ENCODE measurements at places on chromosomes 1 and 21.

GRCh38 chr1:17731460-17731859 is 23.7 kb upstream of the ACTL8 start:
- no peak for DNase-seq

DNA sequence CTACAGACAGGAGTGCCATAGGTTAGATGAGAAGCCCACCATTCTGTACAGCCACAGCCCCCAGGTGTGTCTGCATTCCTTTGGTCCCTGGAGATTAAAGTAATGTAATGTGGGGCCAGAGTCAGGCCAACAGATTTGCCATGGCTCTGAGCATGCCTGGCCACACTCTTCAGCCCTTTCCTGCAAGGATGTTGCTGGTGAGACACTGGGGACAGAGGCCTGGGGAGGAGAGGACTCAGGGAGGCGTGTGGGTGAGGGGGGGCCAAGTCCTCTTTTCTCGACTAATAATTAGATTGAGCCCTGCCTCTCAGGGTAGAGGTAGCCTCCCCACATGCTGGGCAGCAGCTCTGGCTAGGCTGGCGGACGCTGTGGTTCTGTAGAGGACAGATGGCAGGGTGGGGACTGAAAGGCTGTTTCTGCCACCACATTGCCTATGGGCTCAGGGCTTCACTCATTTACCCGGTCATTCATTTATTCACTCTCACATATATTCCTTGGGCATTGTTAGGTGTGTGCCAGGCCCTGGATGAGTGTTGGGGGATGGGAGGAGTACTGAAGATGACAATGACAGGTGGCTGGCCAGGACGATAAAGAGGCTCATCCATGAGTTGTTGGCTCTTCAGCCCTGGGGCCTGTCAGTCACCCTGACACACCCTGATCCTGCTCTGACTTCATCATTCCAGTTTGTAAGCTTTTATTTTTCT is 7.1 kb upstream of the PRCC start:
- DNase-seq = no peak

GRCh38 chr1:188991221-188991930 is 1486.3 kb downstream of the BRINP3 start:
- DNase-seq = no peak

DNA sequence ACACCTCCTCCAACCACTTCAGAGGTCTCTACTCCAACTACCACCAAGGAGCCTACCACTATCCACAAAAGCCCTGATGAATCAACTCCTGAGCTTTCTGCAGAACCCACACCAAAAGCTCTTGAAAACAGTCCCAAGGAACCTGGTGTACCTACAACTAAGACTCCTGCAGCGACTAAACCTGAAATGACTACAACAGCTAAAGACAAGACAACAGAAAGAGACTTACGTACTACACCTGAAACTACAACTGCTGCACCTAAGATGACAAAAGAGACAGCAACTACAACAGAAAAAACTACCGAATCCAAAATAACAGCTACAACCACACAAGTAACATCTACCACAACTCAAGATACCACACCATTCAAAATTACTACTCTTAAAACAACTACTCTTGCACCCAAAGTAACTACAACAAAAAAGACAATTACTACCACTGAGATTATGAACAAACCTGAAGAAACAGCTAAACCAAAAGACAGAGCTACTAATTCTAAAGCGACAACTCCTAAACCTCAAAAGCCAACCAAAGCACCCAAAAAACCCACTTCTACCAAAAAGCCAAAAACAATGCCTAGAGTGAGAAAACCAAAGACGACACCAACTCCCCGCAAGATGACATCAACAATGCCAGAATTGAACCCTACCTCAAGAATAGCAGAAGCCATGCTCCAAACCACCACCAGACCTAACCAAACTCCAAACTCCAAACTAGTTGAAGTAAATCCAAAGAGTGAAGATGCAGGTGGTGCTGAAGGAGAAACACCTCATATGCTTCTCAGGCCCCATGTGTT is 66.6 kb downstream of the TPR start:
- DNase-seq = no peak

GRCh38 chr21:34521561-34521960 is 9.6 kb upstream of the KCNE1 start:
- no peak for DNase-seq

DNA sequence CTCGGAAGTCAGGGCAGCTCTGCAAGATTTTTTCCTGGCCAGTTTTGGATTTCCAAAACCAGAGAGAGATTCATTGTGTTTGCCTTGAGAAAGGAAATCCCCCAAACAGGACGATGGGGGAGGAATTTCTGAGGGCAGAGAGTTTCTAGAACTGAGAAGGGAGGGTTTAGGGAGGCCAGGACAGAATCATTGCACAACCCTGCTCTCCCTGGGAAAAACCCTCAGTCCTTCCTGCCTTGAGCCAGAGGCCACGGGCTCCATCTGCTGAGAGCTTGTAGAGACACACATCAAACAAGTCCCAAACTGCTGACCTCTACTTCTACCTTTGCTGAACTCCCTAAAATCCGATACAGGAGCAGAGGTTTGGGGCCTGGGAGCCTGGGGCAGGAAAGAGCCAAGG is 99.7 kb downstream of the NMNAT2 start:
- DNase-seq = peak; percentile 60

DNA sequence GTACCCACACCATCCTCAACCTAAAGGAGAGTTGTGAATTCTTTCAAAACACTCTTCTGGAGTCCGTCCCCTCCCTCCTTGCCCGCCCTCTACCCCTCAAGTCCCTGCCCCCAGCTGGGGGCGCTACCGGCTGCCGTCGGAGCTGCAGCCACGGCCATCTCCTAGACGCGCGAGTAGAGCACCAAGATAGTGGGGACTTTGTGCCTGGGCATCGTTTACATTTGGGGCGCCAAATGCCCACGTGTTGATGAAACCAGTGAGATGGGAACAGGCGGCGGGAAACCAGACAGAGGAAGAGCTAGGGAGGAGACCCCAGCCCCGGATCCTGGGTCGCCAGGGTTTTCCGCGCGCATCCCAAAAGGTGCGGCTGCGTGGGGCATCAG is 638 bp upstream of the OLIG2 start:
- DNase-seq = no peak

GRCh38 chr1:36224537-36225282 is 467 bp downstream of the THRAP3 start:
- DNase-seq = peak; percentile 82

DNA sequence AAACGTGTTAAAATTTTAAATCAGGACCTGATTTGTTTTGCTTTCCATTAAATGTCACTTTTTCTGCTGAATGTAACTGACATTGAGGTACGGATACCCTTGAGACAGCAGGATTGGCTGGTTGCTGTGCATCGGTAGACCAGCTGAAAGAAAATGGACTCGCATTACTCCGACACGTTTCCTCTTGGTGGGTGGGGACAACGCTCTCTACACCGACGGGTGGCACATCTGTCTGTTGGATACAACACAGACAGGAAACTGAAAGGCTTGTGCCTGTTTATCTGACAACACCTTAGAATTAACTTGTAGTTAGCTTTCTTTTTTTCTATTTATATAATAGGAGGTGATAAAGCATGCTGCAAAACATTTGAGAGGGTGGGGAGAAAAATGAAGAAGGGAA is 19.4 kb downstream of the PRPF38A start:
- DNase-seq = no peak

DNA sequence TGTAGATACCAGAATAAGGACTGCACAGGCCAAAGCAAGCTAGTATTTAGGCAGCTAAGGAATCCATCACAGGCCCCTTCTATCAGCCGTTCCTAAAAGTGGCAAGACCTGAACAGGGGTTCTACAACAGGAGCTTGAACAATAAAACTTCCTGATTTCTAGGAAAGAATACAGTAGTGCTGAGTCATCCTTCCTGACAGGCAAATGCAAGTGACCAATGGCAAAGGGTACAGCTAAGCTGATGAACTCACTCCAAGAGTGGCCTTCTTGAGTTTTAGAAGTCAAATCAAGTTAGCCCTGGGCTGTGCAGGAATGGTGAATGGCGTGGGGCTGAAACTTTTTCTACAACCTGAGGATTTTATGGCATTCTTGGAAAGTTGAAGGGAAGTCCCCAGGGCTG is 112.9 kb downstream of the GREM2 start:
- peak; percentile 57 for DNase-seq

DNA sequence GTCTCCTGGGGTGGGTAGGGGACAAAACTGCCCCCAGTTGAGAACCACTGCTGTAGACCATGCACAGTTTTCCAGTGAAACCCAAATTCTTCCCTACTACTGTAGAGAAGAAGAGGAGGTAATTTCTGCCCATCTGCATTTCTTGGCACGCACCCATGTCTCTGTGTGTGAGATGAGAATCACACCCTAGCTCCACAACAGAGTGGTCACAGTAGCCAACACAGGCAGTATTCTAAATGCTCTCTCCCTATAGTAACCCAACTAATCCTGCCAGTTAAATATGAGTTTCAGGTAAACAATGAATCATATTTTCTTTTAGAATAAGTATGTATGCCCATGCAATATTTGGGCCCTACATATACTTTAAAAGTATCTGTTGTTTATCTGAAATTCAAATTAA is 1.2 kb upstream of the CAPN2 start:
- DNase-seq = peak; percentile 95

DNA sequence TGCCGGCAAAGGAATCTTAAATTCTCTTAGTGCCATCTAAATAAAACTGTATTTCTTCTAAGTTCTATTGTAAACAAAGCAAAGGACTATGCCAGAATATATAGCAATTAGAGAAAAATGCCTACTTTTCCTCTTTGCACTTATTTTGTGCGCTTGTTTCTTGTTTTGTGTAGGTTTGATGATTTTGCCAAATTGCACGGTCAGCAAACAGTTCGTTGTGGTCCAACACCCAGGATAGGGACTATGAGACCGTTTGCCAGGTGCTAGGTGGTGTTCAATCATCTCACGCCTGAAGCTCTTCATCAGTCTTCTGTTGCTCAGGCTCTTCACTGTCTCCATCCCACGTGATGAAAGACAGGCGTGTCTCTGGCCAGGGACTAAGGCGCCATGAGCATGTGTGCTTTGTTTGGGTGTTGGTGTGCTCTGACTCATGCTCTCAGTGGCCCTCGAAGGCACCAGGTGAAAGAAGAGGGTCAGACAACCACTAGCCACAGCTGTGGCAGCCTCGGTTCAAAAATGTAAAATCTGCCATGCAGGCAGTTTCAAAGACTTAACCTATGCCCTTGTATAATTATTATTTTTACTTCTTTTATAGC is 36.9 kb upstream of the KCNE1 start:
- no peak for DNase-seq

DNA sequence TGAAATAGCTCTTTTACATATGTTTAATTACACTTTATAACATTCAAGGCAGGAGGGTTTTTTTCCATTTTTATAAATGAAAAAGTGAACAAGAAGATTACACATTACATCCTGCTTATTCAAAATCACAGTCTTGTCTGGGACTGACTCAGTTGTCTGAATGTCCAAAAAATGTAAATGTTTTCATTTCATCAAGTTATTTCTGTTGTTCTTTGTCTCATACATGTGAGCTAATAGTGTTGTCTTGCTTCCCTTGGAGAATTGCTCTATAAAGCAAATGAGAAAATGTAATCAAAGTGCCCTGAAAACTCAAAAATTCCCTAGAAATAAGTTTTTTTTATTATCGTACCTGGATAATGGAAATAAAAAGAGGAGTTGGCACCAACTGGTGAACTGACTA is 242.9 kb downstream of the GRIK1 start:
- DNase-seq = no peak

DNA sequence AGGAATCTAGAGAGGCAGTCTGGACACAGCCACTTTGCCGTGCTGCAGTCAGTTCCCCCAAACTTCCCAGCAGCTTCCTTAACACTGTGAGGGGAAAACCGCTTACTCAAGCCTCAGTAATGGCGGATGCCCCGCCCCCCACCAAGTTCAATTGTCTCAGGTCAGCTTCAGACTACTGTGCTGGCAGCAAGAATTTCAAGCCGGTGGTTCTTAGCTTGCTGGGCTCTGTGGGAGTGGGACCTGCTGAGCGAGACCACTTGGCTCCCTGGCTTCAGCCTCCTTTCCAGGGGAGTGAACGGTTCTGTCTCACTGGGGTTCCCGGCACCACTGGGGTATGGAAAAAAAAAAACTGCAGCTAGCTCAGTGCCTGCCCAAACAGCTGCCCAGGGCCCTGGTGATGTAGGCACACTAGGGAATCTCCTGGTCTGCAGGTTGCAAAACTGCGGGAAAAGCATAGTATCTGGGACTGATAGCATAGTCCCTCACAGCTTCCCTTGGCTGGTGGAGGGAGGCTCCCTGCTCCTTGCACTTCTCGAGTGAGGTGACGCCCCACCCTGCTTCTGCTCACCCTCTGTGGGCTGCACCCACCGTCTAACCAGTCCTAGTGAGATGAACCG is 23.7 kb upstream of the HFM1 start:
- no peak for DNase-seq

- no peak for DNase-seq
Measured at GRCh38 chr1:10701145-10701544, 95.3 kb downstream of the CASZ1 start.

DNA sequence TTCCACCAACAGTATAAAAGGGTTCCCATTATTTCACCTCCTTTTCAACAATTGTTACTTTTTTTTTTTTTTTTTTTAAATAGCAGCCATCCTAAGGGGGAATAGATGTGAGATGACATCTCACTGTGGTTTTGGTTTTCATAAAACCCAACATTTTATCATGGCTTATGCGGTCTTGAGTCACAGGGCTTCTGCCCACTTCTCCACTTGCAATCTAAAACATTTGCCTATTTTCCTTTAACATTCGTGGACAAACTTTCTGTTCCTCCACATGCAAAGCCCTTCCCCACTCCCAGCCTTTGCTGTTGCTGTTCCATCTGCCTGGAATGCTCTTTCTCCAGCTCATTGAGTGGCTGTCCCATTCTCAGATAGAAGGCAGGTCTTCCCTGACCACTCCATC is 239.7 kb upstream of the KCNK2 start:
- peak; percentile 78 for DNase-seq

DNA sequence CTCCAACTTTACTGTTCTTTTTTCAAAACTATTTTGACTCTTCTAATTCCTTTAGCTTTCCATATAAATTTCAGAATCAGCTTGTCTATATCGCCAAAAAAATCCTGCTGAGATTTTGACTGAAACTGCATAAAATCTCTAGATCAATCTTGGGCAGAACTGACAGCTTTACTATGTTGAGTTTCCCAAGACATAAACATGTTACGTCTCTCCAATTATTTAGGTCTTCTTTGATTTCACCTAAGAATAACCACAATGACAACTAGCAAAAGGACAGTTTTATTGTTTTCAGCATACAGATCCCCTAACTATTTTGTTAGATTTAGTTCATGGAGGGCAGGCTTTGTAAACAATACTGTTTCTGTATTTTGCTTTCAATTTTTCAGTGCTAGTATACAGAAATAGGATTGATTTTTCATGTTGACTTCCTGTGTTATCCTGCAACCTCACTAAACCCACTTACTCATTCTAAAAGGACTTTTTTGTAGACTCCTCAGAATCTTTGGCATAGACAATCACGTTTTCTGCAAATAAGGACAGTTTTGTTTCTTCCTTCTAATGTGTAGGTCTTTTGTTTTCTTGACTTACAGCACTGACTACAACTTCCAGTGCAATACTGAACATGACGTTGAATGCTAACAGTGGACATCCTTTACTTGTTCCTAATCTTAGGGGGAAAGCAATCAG is 63.4 kb downstream of the NPHP4 start:
- DNase-seq = no peak

DNA sequence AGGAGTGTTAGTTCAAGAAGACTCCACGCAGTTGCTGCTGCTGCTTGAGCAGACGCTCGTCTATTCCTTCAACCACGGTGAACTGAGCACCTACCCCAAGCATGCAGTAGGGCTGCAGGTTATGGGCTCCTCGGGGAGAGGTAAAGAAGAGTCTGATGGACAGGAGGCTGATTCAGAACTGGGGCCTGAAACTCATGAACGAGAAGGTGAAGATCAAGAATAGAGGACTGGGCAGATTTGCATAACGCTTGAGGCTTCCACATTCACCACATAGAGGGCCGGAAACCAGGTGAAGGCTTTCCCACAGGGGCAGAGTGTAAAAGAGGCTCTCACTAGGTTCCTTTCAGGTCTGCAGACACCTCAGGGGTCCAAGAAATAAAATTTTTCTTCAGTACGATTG is 9.1 kb downstream of the ABCA4 start:
- DNase-seq = no peak
